ENCODE measurements at places on chromosomes 6 and 20.
A peak's percentile ranks its signal among the peaks of the same experiment; 100 is the strongest.

GRCh38 chr6:156832231-156832647 lies 55.1 kb downstream of the ARID1B start:
- no peak for DNase-seq

- DNase-seq: peak; percentile 43
Measured at GRCh38 chr6:149925974-149926777, 3.3 kb upstream of the RAET1G start.

DNA sequence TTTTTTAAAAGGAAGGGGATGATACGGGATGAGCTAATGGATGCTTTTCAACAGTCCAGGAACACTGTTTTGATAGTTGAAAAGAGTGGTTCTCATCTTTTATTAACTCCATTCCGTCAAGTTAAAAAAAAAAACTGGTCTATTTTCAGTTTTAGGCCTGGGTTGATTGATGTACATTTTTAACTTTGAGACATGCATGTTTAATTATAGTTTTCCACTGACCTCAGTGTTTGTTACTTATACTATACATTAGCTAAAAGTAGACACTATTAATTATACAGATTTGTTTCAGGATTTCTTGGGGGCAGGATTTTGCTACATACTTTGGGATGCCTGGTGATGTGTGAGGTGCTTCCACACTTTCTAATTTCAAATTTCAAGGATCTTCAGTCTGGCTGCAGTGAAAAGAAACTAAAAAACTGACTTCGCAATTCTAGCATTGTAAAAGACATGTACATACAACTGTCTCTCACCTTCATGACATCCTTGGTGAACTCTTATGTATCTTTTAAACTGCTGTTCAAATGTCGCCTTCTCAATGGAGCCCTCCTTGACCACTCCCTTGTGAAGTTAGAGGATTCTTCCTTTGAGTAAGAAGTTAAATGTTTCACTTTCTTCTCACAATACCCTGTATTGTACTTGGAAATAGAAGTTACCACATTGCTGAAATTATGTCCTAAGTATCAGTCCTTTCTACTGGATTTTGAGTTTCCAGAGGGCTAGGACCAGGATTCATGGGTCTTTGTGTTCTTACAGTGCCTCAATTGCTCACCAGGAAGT lies 101.7 kb downstream of the TSHZ2 start:
- no peak for DNase-seq

DNA sequence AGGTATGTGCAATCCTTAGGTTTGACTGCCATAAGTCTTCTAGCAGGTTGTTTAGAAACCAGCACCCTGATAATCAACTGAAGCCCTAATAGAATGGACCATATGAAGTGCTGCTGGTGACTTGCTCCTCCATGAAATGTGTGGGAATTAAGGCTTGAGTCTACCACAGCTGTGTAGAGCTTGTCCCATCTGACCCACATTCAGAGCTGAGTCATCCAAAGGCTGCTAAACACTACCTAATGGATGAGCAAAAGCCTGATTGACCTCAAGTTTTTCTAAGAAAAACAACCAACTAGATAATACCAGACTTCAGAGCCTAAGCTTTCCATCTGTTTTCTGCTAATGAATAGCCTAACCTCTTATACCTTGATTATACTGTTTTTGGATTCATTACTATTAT lies 120.3 kb upstream of the MOCS1 start:
- no peak for DNase-seq

DNA sequence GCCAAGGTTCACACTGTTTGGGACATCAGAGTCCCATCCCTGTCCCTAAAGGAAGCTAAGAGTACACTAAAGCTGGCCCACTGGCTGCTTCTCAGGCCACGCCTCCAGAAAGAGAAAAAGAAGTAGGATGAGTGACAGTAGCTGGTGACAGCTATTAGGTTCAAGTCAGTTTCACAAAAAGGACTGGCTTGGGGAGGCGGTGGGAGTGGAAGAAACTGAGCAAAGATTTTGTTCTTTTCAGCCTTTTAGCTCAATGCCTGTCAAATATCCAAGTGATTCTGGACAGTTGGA lies 374.7 kb downstream of the ZFAND3 start:
- DNase-seq: no peak

DNA sequence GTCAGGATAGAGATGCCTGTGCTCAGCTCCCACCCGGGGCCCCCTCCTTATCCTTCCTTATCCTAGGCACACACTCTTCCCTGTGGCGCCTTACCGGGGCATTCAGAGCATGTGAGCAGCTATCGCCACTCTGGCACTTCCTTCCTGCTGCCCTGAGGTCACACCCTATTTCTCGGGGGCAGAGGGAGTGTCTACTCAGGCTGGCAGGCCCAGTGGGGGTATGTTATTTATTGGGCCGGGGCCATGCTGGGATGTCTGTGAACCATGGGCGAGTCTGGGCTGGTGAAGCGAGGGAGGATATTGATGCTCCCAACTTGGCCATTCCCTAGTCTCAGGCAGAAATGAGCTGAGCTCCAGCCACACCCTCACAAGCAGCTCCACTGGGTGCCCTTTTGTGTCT lies 3.9 kb upstream of the LY6G6D start:
- no peak for DNase-seq

DNA sequence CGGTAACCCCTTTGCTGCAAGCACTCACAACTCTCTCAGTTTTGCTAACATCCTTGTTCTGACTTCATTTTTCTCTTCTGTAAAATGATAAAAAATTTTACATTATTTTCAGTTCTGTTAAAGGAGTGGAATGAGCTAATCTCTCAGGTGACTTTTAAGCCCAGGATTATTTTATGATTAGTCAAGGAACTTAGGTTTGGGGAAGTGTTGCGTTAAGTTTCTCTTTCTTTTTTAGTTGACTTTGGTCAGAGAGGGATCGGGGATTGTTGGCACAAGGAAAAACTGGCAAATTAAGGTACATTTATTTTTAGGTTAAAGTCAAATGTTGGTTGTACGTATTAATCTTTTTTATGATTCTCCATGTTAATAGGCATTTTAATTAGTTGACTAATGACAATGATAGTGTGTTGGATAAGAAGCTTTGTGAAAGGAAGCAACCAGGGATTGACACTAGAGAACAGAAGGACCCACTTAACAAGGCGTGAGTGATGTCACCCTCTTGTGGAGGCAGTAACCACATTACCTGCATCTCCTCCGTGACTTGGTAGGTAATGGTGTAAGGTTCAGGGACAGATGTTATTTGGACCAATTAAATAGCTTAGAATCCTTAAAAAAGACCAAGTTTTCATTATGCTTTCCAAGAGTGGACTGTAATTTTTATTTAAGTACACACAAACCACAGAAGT lies 31.6 kb downstream of the CD83 start:
- DNase-seq: no peak

GRCh38 chr6:105459049-105459448 lies 56.2 kb upstream of the PREP start:
- no peak for DNase-seq

GRCh38 chr20:63011798-63012197 lies 5.0 kb upstream of the BHLHE23 start:
- no peak for DNase-seq

DNA sequence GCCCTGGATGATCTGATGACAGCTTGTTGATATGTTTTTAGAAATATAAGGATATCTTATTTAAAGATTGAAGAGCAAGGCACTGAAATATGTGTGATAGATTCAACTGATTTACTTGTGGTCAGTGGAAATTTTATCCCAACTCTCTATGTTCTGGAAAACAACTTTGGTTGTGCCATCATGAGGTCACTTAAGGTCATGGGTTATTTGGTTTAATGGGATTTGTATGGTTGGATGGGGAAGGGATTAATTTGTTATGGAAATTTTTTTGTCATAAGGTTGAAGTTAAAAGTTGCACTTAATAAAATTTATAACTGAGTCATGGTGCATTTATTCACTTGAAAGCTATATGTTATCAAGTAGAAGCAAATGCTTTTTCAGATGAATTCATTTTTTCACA lies 214.3 kb upstream of the LAMP5 start:
- DNase-seq: no peak

GRCh38 chr6:11083491-11083890 lies 10.1 kb upstream of the SMIM13 start:
- DNase-seq: no peak

DNA sequence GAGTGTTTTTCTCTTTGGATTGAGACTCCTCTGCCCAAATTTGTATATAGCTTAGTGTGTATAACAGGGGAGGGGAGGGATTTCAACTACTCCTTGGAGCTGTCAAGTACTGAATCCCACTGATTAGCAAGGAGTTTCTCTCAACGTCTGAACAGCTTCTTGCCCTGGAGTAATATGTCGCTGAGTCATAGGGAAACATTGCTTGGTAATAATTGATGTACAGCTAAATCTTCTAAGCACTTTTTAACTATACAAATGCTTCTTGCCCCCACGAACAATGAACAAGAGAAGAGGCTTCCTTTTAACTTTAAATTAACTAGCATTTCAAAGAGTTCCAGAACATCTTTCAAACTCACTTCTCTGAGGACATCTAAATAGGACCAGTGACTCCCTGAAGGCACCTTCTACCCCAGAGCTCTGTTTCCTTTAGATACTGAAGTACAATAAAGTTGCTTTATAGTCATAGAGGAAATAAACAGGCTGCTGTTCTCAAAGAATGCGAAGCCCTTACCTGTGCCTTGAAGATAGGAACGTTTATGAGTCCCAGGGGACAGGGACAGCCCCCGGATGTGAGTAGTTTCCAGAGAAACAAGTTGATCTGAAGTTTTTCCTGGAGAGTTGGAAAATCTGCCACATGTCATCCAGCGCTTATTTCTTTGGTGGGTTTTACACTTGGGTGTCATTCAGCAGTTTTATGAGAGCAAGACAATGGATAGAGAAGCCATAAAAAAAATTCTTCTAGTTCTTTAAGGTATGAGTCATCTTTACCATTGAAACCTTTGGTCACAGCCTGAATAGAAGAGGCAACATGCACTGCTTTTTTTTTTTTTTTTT lies 462.5 kb upstream of the BTBD3 start:
- DNase-seq: no peak

GRCh38 chr6:31446481-31446880 lies 43.1 kb downstream of the MICA start:
- DNase-seq: no peak

GRCh38 chr20:48092596-48093280 lies 307.5 kb upstream of the SULF2 start:
- no peak for DNase-seq

DNA sequence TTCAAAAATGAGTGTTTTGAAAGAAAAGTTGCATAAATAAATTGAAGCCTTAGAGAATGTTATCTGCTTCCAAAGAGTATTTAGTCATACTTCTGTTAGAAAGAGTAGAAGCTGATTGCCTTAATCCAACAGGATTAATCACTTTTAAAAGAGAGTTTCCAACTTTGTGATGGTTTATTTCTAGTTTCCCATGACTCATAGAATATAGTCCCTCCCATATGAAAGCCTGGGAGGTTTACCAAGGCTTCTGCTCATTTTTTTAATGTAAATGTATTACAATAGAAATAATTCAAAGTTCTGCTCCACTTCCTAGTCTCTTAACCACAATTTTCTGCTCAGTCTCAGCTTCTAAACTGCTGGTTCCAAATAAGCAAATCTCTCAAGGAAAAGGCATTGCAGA lies 118.0 kb upstream of the IRAK1BP1 start:
- DNase-seq: no peak
